ENCODE measurements at places on chromosomes 4 and X.
A peak's percentile ranks its signal among the peaks of the same experiment; 100 is the strongest.

GRCh38 chr4:108141213-108141950 is 27.4 kb downstream of the LEF1 start:
- no peak for DNase-seq

GRCh38 chr4:147285751-147286150 is 195.1 kb upstream of the EDNRA start:
- no peak for DNase-seq

DNA sequence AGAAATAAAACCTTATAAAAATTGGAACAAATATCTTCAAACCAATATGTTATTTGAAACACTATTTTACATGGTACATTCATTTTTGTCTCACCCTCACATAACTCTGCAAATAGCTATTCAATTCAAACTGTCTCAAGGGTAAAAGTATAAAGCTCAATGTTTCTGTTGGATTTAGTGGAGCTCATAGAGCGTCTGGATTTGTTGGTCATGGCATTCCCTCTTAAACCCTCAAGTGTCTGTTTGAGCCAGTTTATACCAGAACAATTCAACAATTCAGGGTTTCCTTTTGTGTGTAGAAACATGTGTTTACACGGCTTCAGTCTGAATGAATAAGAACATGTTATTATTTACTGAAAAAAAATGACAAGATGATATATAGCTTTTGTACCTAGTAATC is 161.6 kb downstream of the PCDH18 start:
- DNase-seq = no peak

DNA sequence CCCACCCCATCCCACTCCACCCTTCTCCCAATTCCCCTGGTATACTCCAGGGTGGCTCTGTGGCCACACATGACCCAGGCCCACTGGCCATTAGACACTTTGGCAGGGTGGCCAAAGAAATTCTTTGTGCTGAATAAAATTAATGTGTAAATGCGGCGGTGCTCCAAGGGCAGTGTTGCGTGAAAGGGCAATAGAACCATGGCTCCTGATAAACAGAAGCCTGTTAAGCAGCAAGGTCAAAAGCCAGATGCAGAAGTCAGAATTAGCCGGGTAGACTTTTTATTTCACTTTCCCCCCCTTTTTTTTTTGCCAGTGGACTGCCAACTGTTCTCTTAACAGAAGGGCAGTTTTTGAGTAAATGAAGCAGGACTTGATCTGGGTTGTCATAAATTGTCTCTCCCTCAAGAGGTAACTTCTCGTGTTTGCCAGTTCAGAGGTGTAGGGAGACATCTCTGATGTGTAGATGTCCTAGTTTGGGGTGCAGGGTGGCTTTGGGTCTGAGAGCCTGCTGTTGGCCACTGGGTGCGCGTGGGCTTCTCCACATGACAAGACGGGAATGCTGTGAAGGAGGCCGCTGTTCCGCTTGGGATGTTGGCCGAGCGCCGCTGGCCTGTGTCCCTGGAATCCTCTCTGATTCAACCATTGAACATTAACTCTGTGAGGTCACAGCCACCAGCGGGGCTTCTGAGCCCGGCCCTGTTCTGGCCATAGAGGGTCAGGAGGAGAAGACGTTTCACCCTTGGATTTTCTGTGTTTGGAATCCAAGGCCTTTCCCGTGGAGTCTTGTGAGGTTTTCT is 139.5 kb downstream of the TBL1X start:
- no peak for DNase-seq

- DNase-seq = no peak
Observed at GRCh38 chrX:75522565-75523431, at the start of gene ZDHHC15. ZDHHC15 (minus strand) TSS chrX:75523037; CDS start chrX:75523024, 13 bp downstream.

DNA sequence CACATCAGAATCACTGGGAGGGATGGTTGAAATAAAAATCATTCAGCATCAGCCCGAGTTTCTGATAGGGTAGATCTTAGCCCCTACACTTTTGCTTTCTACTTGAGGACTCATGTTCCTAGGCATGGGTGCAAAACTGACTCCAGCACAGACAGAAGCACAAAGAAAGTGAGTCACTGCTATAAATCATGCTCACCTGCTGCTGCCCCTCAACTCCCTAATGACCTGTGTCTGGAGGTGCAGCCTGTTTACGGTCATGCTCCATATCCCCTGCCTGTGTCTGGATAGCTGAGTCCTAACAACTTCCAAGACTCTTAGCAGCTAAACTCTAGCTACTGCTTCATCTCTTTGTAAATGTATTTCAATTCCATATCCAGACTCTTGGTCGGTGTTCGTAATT is 57.8 kb downstream of the ADGRA3 start:
- DNase-seq = no peak

GRCh38 chrX:65723706-65724105 is 56.3 kb downstream of the MSN start:
- DNase-seq = peak; percentile 19

- DNase-seq = no peak
Observed at GRCh38 chr4:81060587-81061343, 30.3 kb downstream of the BMP3 start.

GRCh38 chrX:84729809-84730208 is 227.6 kb upstream of the HDX start:
- peak; percentile 6 for DNase-seq

- DNase-seq = no peak
Observed at GRCh38 chrX:11678158-11678557, 12.4 kb upstream of the ARHGAP6 start.

GRCh38 chrX:154325541-154325940 is 29.9 kb downstream of the TKTL1 start:
- no peak for DNase-seq

DNA sequence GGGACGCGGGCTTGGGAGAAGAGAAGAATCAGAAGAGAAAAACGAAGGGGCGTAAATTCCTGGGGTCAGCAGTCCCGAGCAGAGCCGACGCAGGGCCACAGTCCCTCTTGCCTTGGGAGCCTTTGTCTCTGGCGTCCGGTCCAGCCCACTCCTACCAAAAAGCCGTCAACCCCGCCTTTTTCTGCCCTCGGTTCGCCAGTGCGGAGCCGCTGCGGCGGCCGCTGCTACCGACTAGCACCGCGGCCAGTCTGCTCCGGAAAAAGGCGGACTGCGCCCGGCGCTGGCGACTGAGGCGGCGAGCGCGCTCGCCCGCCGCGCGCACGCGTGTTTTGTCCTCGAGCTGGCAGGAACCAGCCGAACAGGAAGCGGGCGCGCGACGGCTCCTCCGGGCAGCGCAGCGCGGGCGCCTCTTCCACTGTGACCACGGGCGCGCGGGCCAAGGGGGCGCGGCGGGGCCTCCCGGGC is 502 bp downstream of the HNRNPDL start:
- no peak for DNase-seq

- DNase-seq = no peak
Observed at GRCh38 chr4:83360018-83360417, 25.4 kb upstream of the HPSE start.

- peak; percentile 34 for DNase-seq
Observed at GRCh38 chr4:186190581-186191199, 677 bp upstream of the CYP4V2 start.

- no peak for DNase-seq
Observed at GRCh38 chr4:71472946-71473345, 134.1 kb downstream of the SLC4A4 start.

DNA sequence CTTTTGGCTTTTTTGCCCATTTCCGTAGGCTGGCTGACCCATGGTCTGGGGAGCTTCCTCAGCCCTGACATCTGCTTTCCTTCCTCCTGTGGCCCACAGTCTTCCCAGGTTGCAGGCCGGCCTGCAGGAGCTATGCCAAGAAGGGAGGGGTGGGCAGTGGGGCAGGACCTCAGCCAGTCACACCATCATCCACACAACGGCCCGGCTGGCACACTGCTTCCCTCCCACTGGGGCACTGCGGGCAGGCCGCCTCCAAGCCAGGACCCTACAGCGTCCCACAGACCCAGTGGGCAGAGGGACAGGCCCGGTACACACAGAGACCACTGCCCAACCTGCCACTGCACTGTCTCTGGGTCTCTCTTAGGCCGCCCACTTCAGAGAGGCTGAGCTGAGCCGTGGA is 38.0 kb downstream of the CTBP1 start:
- no peak for DNase-seq

DNA sequence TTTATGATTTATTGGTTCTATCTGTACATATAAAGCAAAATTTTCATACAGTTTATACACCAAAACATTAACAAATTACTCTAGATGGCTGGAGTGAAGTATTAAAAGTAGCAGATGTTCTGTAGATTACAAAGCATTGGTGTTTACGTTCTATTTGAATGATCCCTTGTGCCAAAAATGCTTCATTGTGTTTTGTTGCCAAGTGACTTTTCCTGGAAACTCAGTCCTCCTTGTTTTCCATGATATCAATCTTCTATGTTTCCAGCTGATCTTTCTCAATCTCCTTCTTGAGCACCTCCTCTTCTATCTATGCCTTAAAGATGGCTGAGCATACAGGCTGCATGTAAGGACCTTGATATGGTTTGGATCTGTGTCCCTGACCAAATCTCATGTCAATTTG is 263.6 kb upstream of the CTSO start:
- DNase-seq = no peak

GRCh38 chrX:71910643-71910985 is at the start of gene NHSL2:
NHSL2 (plus strand) TSS chrX:71910845.
- DNase-seq = no peak

- no peak for DNase-seq
Observed at GRCh38 chr4:16265820-16266219, 39.5 kb upstream of the TAPT1 start.

- DNase-seq = no peak
Observed at GRCh38 chr4:21628916-21629610, 319.5 kb downstream of the KCNIP4 start.

GRCh38 chrX:9525511-9526248 is 60.8 kb downstream of the TBL1X start:
- DNase-seq = no peak

- DNase-seq = no peak
Observed at GRCh38 chr4:48739560-48740019, 40.5 kb downstream of the FRYL start.

DNA sequence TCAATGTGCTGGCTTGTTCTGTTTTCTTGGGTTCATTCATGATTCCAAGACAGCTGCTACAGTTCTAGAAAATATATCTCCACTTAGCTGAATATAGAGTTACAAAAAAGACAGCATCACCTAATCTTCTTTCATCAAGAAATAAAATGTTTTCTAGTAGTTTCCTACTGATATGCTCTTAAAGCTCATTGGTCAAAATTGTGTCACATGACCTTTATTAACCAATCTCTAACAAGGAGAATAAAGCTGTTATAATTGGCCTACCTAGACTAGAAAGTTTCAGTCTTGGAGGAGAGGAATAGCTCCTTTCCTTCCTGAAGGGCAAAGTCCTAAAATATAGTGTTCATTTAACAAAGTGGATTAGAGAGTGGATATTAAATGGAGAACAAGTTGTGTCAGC is 8.1 kb upstream of the PCDH18 start:
- no peak for DNase-seq

- DNase-seq = no peak
Observed at GRCh38 chr4:178953447-178954120, 1511.3 kb upstream of the AGA start.
